Activated CD4-positive, alpha-beta T cell treated with anti-CD3 and anti-CD28 coated beads for 4 hours (primary cell): ENCODE measurements at places on chromosomes 16 and 17.

DNA sequence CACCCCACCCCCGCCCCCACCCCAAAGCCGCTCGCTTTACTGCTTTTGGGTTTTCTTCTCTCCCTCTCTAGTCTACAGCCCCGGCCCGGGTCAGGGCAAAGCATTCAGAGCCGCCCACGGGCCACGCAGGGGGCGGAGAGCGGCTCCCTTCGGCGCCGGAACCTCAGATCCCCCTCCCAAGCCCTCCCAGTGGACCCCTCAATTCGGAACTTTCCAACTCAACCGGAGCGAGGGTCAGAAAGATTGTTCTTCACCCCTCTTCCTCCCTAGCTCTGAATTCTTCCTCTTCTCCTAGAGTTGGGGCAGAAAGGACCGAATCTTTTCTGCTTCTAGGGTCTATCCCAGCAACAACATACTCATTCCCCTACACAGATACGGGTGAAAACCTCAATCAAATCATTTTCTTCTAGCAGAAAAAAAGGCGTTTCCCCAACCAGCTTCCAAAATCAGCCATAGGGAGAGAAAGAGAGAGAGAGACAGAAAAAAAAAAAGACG is 1.0 kb downstream of the HOXB2 start:
- peak; percentile 45 for DNase-seq

DNA sequence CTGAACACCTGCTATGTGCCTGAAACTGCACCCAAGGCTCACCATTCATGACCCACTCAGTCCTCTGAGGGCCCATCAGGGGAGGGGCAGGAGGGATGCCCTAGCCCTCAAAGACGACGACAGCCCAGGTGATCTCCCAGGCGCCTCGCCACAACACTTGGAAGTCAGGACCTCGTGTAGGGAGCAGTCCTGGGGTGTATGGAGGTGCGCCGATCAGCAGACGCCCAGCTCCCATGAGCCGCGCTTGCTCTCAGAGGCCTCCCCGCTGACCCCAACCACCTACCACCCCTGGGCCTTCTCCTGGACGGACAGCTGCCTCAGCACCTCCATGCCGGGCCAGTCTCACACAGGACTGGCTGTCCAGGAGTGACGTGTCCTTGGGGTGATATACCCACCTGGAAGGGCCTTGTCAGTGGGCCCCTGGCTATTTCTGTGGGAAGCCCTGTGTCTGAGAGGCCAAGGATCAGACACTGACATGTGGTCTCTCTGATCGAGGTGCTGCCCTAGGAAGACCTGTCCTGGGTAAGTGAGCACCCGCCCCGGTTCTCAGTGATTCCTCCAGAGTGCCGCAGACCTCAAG is 26.7 kb downstream of the KDM8 start:
- DNase-seq: no peak

DNA sequence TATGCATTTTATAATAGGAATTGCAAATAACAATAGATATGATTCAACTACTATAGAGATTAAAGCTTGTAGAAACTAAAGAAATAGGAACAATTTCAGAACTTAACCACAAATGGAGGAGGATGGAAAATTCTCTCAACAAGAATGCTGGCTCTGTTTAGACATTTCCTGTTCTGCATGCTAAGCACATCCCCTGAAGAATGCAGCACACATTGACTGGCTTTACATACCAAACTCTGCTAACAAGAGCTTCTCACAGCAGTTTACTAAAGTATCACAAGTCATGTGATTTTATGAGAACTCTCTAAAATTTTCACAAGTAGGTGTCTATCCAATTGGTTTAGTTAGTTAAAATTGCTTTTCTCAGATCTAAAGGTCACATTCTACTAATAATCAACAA is 85.2 kb downstream of the SPAG9 start:
- no peak for DNase-seq

DNA sequence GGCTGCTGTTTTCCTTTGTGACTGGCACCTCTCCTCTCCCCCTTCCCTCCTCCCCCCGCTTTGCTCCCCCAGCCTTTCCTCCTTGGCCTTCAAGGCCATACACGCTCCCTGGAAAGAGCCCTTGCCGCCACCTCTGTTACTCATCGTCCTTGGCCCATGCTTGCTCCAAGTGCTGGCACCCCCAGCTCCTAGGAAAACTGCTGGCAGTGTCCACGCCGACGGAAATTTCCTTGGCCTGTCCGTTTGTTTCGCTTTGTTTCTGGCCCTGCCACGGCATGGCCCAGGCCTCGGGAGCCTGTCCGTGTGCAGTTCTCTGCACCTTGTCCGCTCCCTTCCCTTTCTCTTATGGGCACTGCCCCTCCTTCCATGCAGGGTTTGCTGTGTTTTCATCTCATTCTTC is 18.0 kb downstream of the CA5A start:
- no peak for DNase-seq

DNA sequence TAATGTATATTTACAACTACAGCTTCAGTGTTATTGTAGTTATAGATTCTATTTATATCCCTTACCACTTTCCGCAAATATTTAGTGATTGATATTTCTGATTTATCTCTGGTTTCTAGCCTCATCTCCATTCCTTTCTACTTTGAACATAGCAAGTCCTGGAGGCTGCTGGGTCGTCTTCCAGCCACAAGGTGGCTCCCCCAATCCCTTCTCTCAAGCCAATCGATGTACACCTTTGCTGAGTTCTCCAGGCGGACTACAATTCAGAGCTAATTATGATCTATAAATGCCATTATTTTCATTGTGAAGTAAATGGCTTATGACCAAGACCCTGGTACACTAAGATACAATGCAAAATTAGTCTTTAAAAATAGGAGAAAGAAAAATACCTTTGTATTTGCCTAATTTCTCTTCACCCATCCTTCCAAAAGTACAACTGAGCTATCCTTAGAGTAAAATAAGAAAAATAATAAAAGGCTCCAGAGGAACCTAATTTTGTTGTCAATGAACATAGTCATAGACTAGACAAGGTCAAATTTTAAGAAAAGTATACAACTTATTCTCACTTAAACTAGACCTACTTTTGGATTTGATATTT is 122.1 kb downstream of the SKAP1 start:
- peak; percentile 42 for DNase-seq

GRCh38 chr16:79751471-79752184 is 151.1 kb upstream of the MAF start:
- DNase-seq: no peak

DNA sequence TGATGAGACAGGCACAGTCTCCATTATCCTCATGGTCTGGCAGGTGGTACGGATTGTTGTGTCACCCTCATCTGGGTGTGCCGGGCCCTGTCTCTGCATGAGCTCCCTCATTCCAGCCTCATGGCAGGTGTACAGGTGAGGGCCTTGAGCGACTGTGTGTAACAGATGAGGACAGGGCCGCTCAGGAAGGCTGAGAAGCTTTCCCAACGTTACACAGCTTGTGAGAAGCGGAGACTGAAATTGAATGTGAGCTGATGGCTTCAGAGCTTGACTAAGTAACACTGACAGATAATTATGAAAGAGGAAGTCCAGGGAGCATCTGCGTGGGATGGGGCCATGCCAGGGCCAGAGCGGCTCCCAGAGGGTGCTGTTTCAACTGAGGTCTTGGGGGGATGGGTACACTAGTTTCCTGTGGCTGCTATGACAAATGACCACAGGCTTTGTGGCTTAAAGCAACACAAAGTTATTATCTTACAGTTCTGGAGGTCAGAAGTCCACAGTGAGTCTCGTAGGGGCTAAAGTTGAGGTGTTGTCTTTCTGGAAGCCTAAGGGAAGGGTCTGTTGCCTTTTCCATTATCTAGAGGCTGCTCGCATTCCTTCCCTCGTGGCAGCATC is 36.7 kb downstream of the CMIP start:
- no peak for DNase-seq

GRCh38 chr16:81816351-81816750 is 37.3 kb downstream of the PLCG2 start:
- no peak for DNase-seq

DNA sequence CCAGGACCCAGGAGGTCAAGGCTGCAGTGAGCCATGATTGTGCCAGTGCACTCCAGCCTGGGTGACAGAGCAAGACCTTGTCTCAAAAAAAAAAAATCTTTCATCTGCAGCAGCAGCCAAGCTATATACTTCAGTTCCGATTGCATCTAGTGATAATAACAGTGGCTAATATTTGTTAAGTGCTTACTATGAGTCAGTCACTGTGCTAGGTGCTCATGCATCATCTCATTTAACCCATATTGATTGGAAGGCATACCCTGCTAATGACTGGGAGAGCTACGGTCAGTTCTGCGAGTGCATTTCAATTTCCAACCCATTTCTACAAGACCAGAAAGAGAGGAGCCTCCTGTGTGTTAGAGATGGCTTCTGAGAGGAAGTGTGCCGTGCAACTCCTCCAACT is 7.7 kb upstream of the TUBG2 start:
- DNase-seq: no peak

DNA sequence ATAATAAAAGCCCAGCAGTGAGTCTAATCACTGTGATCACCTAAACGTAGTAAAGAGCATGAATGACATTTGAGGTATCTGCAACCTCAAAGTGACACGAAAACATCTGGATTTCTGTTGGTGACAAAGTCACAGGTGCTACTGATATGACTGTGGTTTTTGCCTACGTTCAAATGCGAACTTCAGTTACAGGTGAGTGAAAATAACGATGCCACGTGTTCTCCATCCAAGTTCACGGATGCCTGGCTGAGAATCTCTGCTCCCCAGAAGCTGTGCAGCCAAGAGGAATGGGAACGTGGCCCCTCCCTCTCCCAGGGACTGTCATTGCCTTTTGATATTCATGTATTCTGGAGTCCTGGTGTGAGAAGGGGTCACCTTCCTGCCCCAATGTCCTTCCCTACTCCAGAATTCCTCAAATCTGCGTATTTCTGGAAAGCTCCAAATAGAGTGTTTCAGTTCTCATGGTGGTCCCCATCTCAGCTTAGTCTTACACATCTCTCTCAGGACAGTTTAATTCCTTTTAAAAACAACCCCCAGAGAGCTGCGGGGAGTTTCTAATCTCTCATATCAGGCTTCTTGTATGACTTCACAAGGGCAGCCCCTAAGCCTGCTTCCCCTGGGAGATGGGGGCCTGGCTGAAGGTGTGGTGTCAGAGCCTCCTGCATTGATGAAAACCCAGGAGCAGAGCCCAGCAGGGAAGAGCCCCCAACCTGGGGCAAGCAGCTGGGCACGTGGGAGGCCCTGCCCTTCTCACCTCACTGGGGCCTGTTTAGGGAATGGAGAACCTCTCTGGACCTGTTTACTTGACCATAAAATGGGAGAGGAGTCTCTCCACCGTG is 25.8 kb downstream of the PIK3R5 start:
- peak; percentile 31 for DNase-seq

GRCh38 chr16:1548727-1549126 is 15.3 kb downstream of the TMEM204 start:
- DNase-seq: no peak

DNA sequence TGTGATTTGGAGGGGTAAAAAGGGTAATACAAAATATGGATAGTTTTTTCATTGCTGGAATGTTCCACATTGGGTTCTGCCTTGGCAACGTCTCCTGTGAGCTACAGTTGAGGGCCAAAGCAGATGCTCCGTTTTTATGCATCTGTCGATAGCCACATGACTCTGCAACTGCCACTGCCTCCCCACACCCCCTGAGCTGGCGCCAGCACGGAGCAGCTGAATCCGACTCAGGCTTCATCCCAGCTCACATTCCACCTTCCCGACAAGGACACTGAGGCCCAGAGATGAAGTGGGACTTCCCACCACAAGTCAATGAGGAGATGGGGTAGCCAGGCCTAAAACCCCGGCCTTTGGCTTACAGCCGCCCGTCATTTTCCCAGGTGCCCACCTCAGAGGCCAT is 334.1 kb downstream of the CDH13 start:
- no peak for DNase-seq

DNA sequence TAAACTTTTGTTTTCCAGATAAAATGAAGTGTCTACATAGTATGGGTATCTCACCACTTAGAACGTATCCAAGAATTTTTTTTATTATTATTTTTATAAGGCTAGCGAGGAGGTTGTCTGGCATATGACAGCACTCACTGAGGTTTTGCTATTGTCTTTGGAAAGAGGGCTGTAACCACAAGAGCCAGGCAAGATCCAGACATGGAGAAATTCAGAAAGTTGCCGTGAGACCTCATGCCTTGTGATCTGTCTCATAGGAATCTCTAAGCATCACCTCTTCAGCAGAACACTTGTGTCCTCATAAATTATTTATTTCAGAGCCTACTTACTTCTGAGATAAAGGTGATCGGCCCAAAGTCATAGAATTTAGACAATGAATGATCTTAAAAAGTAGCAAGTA is 410.8 kb downstream of the CDH11 start:
- DNase-seq: no peak

- DNase-seq: no peak
Measured at GRCh38 chr17:37830151-37830993, 85.5 kb upstream of the HNF1B start.

- no peak for DNase-seq
Measured at GRCh38 chr16:85584267-85584666, 28.9 kb upstream of the GSE1 start.

GRCh38 chr16:4265676-4266075 is 7.1 kb downstream of the TFAP4 start:
- DNase-seq: no peak

GRCh38 chr16:83913245-83913633 is 14.3 kb downstream of the MLYCD start:
- no peak for DNase-seq

DNA sequence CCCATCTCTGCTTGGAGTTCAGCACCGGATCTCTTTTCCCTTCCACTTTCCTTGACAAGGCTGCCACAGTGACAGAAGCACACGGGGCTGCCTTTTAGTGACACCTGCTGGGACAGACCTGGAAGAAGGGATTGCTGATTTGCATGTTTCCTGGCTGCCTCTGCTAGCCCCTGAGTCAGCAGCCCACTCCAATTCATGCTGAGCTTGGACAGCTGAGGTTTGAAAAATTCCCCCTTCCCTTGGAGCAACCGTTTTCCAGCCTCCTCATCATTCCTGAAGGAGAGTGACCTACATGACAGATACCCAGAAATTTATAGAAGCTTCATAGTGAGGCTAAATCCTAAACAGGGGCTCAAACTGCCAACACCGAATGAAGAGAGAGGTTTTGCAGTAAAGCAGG is 18.8 kb upstream of the RBL2 start:
- DNase-seq: no peak

DNA sequence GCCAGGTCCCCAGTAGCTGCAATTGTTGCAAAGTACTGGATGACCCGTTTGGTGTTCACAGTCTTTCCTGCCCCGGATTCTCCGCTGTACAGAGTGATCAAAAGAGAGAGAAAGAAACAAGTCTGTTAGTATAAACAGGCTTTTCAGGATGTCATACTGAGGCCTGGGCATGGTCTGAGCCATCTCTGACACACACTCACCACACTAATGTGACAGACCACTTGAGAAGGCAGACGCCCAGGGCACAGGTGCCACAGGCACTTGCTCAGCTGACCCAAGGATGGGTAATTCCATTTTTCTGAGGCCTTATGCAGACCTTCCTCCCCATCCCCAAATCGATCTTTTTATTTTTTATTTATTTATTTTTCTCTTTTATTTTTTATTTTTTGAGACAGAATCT is 7.5 kb downstream of the MYH3 start:
- no peak for DNase-seq

GRCh38 chr16:6891496-6891895 is 441.1 kb upstream of the RBFOX1 start:
- DNase-seq: no peak
